ENCODE measurements at places on chromosomes 2 and 18.
A peak's percentile ranks its signal among the peaks of the same experiment; 100 is the strongest.

GRCh38 chr2:96116879-96117533 lies 635 bp upstream of the ADRA2B start:
- DNase-seq = peak; percentile 4

DNA sequence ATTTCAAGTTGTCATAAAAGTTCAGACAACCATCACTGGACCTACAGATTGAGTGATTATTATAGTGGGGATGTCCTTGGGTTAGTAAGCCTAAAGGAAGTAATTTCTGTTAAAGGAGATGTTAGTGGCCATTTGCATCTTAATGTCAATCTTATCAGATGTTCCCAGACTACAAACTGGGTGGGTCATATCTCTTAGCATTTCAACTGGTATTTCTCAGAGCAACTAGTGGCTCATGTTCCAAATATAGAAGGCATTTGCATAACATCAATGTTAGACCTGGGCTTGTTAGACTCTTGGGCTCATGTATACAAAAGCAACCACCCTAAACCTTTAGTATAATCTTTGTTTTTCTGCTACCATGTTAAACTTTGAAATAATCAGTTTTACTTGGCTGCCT lies 17.9 kb downstream of the PLEKHA3 start:
- DNase-seq = no peak

DNA sequence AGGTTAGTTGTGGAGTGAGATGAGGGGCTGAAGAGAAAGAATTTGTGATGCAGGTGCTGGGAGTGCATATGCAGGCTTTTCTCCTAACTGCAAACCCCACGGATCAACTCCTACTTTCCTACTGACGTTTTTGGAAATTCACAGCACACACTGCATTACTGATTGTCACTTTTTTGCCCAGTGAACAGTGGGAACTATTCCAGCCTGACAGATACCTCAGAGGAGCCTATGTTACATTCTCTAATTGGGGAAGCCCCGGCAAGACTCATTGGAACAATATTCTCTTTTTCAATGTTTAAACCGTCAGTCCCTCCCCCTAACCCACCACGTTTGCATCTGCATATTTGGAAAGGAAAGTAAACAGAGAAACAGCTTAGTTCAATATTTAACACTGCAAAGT lies 126.2 kb downstream of the DPP4 start:
- no peak for DNase-seq

DNA sequence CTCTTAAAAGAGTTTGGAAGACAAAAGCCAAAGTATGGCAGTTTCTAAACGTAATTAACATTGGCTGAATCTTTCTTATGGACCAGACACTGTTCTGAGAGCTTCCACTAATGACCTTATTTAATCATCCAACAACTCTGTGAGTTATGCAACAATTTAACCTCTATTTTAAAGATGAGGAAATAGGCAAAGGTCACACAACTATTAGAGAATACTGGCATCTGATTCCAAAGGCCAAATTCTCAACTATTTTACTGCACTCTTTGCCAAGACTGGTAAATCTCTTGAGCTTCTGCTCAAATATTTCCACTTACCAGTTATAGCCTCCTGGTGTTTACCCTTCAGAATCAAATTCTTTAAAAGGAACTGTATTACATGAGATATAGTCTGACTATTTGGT lies 42.1 kb upstream of the ERMN start:
- DNase-seq = no peak

DNA sequence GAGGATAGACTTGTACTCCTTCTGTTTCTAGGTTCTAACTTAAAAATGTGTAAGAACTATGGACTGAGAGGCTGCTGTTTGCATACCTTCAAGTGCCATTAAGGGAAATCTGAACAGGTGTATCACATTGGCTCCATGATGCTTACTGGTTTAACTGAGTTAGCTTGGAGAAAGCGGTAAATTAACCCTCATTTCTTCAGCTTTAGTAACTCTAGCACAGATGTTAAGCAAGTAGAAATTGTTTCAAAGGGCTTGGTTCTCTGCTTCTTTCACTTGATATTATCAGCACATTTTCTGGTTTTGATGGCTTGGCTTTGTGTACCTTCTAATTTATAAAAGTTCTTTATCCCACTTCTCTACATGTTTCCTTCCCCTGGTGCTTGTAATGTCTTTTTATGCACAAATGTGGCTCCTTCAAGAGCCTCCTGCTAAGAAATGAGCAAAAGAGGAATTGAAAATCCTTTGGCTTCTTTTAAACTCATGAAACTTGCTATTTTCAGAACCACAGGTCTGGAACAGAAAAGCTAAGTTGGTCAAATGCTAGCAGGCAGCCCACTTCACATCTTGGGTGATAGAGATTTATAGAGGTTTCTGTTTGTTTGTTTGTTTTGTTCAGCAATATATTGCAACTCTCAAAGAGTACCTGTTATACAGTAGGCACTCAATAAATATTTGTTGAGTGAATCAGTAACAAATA lies 249.9 kb upstream of the THUMPD2 start:
- DNase-seq = no peak

GRCh38 chr2:168773719-168774521 lies 28.5 kb upstream of the NOSTRIN start:
- DNase-seq = peak; percentile 34

DNA sequence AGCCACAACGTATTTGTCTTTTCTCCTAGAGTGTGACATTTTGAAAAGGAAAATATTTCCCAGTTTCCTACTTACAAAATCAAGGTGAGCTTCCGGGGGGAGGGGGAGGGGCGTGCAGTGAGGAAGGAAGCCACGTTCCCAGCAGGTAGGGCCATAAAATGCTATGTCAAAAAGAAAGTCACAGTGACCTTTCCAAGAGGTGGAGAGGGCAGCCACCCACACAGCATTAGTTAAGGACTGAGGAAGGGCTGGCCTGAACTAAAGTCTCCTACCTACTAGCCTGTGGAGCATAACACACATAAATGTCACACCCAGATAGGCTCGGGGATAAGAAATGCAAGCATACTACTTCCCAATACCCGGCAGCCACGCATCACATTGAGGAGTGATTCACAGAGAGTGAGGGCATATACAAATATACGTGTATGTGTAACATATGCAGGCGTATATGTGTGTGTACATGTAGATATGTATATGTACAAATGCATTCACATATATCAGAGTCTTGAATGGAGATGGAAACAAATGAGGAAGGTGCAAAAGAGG lies 191.1 kb downstream of the STK39 start:
- DNase-seq = no peak

DNA sequence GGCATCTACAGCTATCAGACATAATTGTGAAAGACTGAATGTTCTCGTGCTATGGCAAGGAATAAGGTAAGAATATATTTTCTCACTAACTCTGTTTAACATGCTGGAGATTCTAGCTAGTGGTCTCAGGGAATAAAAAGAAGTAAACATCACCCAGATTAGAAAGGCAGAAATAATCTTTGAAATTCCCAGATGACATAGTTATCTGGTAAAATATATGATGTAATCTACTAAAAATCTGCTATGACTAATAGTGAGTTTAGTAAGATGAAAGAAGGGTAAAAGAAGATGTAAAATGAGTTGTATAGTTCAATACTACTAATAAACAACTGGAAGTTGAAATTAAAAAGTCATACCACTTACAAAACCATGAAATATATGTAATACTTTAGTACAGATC lies 134.2 kb downstream of the DSC3 start:
- no peak for DNase-seq

- peak; percentile 75 for DNase-seq
These were observed 123.5 kb upstream of the LGALSL start for GRCh38 chr2:64330281-64331113.

DNA sequence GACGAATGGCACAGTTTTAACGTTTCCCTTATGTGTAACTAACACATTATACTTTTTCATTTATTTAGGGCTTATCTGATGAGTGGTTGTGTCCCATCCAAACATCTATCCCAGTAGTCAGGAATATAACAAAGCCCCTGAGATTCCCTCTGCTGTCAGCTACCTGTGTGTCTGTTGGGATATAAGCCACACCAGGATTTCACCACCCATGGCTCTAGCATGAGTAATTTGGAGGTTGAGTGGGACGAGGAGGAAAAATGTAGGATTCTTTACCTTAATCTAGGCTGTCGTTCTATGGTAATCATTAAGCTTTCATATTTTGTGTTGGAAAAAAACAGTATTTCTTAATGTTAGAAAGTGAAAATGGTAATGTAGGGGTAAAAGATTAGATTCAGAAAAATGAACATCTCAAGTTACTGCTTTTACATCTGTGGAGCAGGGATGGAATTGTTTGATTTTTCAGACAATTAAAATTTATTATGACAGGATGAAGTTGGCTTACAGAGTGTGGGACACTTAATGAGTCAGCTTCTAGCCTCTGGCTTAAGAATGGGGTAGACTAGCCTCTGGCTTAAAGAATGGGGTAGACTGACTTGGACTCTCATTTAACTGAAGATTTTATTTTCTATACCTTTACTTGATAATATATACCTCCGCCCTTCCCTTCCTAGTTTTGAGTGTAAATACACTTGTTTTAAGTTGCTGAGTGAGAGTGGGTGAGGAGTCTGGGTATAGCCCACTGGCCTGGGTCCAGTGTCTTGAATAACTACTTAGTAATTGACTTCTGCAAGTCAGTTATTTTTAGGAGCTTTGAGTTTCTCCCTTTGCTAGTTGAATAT lies 88.5 kb upstream of the RANBP2 start:
- no peak for DNase-seq

DNA sequence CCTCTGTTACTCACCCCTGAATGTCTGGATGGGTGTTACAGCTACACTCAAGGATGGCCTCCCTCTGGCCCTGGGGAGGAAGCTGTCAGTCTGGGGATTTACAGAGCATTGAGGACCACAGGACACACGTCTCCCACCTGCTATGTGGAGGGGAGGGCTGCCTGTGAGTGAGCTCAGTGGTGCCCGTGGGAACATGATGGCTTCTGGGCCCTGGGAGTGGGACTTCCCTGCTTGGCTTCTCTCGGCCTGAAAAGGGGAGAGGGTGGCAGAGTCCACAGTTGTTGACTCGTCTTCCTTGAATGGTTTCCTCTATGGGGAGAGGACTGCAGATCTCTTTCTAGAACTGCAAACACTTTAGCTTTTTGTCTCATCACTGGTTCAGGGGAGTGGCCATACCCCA lies 79.1 kb downstream of the SH3BP4 start:
- no peak for DNase-seq

GRCh38 chr2:37659723-37660122 lies 11.7 kb downstream of the CDC42EP3 start:
- no peak for DNase-seq

DNA sequence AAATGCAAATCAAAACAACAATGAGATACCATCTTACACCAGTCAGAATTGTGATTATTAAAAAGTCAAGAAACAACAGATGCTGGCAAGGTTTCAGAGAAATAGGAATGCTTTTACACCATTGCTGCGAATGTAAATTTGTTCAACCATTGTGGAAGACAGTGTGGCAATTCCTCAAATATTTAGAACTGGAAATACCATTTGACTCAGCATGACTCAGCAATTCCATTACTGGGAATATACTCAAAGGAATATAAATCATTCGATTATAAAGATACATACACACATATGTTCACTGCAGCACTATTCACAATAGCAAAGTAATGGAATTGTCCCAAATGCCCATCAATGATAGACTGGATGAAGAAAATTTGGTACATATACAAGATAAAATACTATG lies 516.7 kb downstream of the ERBB4 start:
- DNase-seq = peak; percentile 73

DNA sequence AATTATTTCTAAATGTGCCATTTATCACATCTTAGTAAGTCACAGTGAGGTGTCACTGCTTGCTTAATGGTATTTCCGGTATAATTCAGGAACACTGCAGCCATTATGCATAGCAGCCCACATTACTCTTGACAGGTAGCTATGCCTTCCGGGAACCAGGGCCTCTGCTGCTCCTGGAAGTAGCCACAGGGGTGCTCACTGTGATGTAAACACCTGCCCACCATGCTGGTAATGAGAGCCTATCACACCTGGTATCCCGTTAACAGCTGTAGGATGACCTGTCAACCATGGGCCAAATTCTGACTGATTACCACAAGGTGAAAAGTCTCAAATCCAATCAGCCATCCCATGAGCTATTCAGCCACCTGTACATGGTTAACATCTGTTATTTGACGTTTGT lies 647.0 kb upstream of the NXPH2 start:
- DNase-seq = no peak

DNA sequence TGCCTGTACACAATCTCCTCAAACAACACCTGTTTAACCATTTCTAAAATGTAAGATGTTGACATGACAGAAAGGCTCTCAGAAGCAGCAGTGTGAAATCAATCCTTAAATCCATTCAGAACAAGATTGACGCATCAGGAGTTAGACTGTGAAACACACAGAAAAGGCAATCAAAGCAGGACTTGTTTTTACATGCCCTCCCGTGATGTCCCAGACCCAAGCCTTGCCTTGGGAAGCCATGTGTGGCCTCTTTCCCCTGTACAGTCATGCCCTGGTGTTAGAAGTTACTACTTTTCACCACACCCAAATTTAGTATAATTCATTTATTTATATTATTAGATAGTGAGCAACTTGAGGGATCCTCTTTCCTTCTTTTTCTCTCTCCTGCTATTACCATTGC lies 115.7 kb downstream of the NCKAP5 start:
- DNase-seq = no peak

DNA sequence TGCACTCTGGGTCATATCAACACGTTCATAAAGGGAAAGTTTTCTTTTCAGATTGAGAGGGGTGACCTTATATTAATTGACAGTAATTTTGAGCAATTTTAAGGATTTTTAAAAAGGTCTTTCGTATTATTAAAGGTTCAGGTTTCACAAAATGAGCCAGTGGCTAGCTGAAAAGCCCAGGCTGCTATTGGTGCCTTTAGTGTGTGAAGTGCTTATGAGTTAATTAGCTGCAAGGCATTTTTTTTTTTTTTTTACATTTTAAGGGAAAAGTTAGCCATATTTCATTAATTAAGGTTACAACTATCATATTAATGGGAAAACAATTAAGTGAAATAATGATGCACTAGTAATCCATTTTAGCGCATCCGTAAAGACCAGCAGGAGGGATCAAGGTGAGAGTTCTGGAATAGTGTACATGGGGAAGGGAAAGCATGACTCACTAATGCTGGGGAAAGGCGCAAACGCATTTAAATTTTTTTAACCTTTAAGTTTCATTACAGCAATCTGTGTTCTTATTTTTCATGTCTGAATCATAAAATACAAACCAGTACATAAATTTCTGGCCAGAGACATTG lies 200.0 kb downstream of the ZNF407 start:
- no peak for DNase-seq

GRCh38 chr18:41594582-41594981 lies 360.5 kb upstream of the PIK3C3 start:
- no peak for DNase-seq

- no peak for DNase-seq
These were observed 56.9 kb downstream of the CTIF start for GRCh38 chr18:48595703-48596218.

DNA sequence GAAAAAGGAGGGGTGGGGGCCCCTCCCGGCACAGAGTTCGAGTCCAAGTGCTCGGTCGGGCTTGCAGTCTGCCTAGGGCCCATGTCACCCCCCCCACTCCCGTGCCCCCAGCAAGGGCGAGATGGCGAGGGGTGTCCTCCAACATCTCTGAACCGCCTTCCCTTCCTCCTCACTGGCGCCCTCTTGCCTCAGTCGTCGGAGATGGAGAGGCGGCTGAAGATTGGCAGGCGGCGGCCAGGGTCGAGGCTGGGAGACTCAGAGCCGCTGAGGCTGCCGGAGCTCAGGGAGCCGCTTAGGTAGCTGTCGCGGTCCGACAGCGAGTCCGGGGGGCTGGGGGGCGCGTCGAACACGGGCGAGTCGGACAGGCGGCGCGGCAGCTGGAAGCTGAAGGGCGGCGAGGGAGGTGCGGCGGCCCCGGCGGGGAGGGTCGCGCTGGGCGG lies 2.3 kb downstream of the ZFP36L2 start:
- DNase-seq = peak; percentile 62
